Suppressor macrophage (primary cell): ENCODE measurements at places on chromosomes 1 and 21.

DNA sequence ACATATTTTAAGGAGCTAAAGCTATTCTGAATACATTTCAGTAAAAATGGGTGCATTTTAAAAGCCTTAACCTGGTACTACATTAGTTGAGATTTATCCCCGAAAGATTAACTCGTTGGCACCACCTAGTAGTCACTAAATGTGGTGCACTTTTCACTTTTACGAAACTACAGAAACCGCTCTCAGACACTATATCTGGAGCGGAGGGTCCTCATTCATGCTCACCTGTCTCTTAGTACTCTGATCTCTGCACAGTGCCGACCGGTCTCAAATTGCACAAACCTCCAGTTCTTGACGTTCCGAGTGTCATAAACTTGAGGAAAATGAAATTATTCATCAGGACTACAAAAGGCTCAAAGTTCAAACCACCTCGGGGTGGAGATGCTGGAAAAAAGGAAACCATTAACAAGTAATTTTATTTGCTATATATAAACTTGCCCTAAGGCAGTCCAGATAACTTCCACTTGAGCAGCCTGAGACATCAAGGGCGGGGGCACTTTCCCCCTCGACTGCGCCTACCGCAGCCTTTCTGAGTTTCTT lies 722 bp downstream of the LZIC start:
- peak; percentile 44 for DNase-seq

- DNase-seq = no peak
These were observed 37.7 kb downstream of the FAAP20 start for GRCh38 chr1:2156866-2157265.

DNA sequence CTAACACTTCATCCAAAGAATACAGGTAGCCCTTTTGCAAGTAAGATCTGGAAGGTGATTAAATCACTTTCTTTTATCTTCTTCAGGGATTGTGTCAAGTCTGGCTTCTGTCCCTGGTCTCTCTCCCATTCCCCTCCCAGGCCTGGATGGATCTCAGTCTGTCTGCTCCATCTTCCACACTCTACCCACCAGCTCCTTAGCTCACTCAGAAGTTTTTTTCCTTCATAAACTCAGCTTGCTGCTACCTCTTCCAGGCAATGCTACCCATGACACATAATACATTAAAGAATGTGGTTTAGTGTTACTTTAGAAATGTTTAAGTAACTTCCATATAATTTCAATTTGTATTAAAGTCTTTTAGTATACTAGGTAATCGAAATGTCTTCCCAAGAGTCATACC lies 133.1 kb downstream of the AKT3 start:
- no peak for DNase-seq

GRCh38 chr1:197218857-197219256 lies 49.2 kb upstream of the CRB1 start:
- no peak for DNase-seq

DNA sequence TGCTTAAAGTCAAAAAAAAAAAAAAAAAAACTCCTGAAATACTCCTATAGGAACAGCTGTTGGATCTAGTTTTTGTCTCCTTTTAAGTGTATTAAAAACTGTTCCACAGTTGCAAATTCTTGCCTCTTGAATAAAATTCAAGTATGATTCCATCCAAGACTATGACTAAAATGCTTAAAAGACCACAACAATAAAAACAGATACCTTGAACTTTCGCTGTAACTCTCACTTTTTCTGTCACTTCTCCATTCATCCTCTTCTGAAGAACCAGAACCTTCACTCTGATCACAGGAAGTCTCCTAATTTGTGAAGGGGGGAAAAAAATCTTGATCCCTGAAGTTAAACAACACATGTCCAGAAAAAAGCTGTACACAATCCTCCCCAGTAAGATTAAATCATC lies 55.0 kb upstream of the PSMG1 start:
- no peak for DNase-seq
